ENCODE measurements at places on chromosomes 16 and 17. TPM values are rescaled to one million over a fixed set of nuclear protein-coding genes. Genes with fewer than 3 reads are reported as not detected.

DNA sequence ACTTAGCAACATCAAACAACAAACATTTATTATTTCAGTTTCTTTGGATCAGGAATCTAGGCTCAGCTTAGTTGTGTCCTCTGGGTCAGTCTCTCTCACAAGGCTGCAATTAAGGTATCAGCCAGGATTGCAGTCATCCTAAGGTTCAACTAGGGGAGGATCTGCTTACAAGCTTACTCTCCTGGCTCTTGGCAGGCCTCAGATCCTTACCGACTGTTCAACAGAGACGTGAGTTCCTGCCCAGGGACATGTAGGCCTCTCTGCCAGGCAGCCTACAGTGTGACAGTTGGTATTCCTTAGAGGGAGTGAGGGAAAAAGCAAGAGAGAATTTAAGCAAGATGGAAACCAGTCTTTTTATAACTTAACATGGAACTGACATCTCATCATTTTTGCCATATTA is 294.0 kb downstream of the ZFHX3 start:
- H3K27me3 ChIP-seq: no peaks in the 10 kb centered on the region
- no peaks in the 10 kb centered on the region for H3K4me1 ChIP-seq
- no peak overlapping the region for H3K27ac ChIP-seq
- no peak for DNase-seq
- no peaks in the 10 kb centered on the region for H3K36me3 ChIP-seq
- H3K4me3 ChIP-seq: no peak overlapping the region

DNA sequence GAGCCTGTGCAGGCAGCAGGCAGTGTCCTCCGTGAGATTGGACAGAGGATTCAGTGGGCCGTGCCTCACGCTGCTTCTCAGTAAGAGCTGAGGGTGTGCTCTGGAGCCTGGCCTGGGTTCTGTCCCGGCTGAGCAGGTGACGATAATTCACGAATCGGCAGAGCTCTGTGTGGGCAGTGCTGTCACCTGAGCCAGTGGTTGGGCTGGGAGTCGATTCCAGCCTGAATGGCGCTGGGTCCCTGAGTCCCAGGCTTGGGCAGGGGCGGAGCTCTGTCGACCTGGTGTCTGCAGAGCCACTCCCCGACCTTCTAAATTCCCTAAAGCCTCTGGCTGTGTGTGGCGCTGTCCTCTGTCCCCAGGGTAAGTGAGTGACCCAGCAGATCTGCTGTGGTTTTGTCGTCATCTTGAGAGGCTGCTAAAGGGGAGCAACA is 8.4 kb downstream of the ACSF3 start:
- H3K4me3 ChIP-seq: no peak overlapping the region
- no peak overlapping the region for H3K27ac ChIP-seq
- H3K4me1 ChIP-seq: no peaks in the 10 kb centered on the region
- no peak for DNase-seq

DNA sequence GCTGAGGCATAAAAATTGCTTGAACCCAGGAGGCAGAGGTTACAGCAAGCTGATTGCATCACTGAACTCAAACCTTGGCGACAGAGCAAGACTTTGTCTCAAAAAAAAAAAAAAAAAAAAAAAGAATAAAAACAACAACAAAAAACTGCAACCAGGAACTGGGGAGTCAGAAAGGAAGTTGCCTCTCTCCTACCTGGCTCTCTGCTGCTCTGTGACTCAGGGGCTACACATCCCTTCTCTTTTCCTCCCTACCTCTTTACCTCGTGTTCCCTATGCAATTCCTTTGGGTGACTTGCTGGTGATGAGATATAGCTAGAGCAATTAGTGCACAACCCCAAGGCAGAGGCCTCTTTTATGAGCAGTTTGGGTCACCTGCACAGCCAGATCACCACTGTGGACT is 95.9 kb downstream of the ABCC1 start:
- no peak overlapping the region for H3K4me3 ChIP-seq
- no peak for DNase-seq
- H3K4me1 ChIP-seq: 0 out of 2 replicates have a peak, but pooled peaks cover 2% of the 10 kb centered on the region
- peaks cover 29% of the 10 kb centered on the region for H3K36me3 ChIP-seq
- H3K27me3 ChIP-seq: no peaks in the 10 kb centered on the region
- H3K27ac ChIP-seq: no peak overlapping the region

CX3CL1 gene
- 21.8 TPM for total RNA-seq

GRCh38 chr17:21174186-21174585 is 39.8 kb downstream of the TMEM11 start:
- H3K4me1 ChIP-seq: no peaks in the 10 kb centered on the region
- H3K27ac ChIP-seq: no peak overlapping the region

GRCh38 chr17:3033248-3033640 is 30.2 kb downstream of the OR1D5 start:
- H3K4me3 ChIP-seq: no peak overlapping the region
- H3K4me1 ChIP-seq: no peaks in the 10 kb centered on the region
- H3K27ac ChIP-seq: no peak overlapping the region

ACSM2A gene
- total RNA-seq: not detected

GRCh38 chr16:49858200-49859124 is 2.5 kb upstream of the ZNF423 start:
- H3K4me3 ChIP-seq: peak overlapping the region; percentile 29
- no peak for DNase-seq
- no peaks in the 10 kb centered on the region for H3K36me3 ChIP-seq
- no peak overlapping the region for H3K27ac ChIP-seq

CHRNE gene
- total RNA-seq: 0.13 TPM

DNA sequence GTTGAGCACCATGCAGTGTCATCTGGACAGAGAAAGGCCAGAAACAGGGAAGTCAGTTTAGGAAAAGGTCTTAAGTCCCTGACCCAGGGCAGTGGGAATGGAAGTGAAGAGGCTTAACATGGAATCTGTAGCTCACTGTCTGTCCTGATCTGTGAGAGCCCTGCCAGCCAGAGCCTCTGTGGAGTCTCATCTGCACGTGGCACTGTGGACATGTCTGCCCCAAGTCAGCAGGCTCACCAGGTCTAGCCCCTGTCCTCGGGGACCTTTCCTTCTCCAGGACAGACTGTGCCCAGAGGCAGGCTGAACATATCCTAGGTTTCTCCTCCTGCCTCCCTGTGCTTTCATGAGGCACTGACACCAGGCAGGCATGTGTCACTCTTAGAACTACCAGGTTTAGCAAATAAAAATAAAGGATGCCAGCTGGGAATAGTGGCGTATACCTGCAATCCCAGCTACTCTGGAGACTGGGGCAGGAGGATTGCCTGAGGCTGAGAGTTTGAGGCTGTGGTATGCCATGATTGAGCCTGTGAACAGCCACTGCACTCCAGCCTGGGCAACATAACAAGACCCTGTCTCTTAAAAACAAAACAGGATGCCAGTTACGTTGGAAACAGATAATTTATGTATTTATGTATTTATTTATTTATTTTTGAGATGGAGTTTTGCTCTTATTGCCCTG is 22.4 kb downstream of the UNK start:
- H3K4me1 ChIP-seq: no peaks in the 10 kb centered on the region
- H3K4me3 ChIP-seq: no peak overlapping the region
- H3K36me3 ChIP-seq: no peaks in the 10 kb centered on the region
- H3K27me3 ChIP-seq: no peaks in the 10 kb centered on the region
- no peak overlapping the region for H3K27ac ChIP-seq

- no peaks in the 10 kb centered on the region for H3K36me3 ChIP-seq
- H3K4me3 ChIP-seq: no peak overlapping the region
- H3K27ac ChIP-seq: no peak overlapping the region
- no peaks in the 10 kb centered on the region for H3K4me1 ChIP-seq
- DNase-seq: no peak
- no peaks in the 10 kb centered on the region for H3K27me3 ChIP-seq
These were observed 258.0 kb upstream of the MYOCD start for GRCh38 chr17:12407495-12408252.

METTL26 gene
- total RNA-seq: 91.8 TPM

DNA sequence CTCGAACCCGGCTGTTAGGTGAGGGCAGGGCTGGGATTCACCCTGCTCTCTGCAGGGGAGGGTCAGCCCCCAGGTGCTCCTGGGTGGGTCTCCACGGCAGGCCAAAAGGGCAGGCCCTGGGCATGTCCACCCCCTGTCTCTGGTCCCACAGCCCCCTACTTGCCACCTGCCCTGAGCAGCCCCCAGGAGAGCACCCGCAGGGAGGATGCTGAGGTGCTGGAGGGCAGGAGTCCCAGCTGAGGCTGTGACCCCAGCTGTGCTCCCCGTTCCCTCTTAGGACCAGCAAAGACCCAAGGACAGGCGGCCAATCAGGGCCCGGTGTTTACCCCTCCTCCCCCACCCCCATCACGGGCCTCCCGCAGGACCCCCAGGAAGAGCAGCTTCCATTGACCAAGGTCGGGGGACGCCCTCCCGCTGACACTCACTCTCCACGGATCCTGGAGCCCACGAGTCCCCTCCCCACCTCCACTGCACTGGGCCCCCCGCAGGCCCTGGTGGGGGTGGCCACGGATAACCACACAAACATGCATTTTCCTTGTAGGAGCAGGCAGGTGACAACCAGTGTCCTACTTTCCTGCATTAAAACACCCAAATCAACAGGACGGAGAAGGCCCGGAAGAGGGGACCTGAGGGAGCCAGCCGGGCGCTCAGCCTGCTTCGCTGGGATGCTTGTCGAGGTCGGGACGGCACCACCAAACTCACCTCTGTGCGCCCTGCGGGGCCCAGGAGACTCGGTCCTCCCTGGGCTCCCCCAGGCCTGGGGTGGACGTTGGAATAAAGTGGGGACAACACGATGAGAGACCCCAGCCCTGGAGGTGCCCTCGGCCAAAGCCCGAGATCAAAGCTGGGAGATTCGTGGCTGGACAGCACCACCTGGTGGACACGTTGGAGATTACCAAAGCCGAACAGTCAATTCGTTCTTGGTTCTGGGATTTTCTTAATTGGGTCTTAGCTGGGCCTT is 22.5 kb upstream of the ENPP7 start:
- DNase-seq: peak; percentile 7
- no peaks in the 10 kb centered on the region for H3K27me3 ChIP-seq
- H3K36me3 ChIP-seq: no peaks in the 10 kb centered on the region
- H3K4me3 ChIP-seq: no peak overlapping the region
- H3K4me1 ChIP-seq: no peaks in the 10 kb centered on the region

DNA sequence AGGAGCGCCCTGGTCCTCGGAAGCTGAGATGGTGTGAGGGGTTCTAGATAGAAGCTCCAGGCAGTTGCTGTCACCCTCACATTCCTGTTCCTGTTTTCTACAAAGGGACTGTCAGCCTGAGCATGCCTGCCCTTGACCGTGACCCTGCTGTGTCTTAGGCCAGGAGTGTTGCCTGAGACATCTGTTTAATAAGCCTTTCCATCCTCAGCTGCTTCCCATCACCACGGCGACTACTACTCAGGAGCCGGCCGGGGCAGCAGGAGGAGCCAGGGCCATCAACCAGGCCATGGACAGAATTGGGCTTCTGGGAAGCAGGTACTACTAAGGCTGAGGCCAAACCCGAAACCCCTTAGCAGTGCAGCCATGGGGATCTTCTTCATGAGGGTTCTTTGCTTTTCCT is 151.4 kb downstream of the KATNIP start:
- H3K27ac ChIP-seq: no peak overlapping the region
- H3K27me3 ChIP-seq: no peaks in the 10 kb centered on the region
- H3K4me3 ChIP-seq: no peak overlapping the region
- H3K4me1 ChIP-seq: no peaks in the 10 kb centered on the region

- no peak overlapping the region for H3K27ac ChIP-seq
- H3K36me3 ChIP-seq: no peaks in the 10 kb centered on the region
- H3K27me3 ChIP-seq: no peaks in the 10 kb centered on the region
These were observed 34.3 kb downstream of the WNT9B start for GRCh38 chr17:46885415-46886309.
